Head of caudate nucleus (tissue), 42 donors: ENCODE measurements at places on chromosomes 6 and 20.
A peak's percentile ranks its signal among the peaks of the same experiment; 100 is the strongest.

DNA sequence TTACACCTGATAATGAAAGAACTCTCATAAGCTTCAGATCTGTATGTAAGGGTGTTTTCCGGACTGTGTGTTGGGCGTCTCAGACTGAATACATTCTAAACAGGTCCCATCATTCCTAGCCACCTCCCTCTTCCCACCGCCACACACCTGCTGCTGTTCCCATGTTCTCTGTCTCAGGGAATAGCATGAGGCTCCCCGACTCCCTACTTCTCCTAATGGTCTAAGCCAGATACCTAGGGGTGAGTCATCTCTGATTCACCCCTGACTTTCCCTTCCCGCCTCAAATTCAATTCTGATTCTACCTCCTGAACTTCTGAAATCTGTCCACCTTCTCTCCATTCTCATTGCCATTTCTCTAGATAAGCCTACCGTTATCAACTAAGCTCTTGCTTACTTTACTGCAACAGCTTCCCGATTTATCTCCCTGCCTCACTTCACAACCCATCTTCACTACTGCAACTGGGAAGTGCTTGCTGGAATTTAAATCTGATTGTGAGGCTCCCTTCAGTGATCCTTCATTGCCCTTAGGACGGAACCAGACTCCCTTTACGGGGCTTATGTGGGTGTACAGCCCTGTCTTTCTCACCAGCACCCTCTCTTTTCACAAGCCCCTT, 1.6 kb downstream of the TMEM14A start:
- no peak for DNase-seq

DNA sequence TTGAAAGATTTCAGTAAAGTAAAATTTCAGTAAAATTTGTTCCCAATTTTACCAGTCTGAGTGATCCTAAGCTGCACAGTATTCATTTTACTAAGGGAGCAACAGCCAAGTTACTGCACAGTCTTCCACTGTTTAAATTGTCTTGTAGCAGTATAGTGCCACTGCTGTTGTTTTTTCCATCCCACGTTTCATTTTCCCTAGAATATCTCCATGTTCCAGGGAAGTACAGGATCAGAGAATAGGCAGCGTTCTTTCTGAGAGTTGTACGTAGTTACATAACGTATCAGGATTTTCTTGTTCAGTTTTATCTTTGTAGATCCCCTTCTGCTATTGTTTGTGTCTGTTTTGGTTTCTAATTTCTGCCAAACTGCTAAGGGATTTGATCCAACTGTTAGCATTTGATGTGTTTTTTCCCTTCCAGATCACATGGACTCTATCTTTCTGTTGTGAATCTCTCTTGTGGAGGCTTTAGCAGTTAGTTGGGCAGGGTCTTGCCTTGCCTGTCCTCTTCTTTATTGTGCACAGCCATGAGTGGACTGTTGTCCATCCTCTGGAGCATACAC, 38.4 kb downstream of the BCKDHB start:
- DNase-seq: no peak

- DNase-seq: no peak
Measured at GRCh38 chr6:128580224-128581110, 60.1 kb upstream of the PTPRK start.

- DNase-seq: no peak
Measured at GRCh38 chr6:71892641-71893040, 6.3 kb downstream of the RIMS1 start.

GRCh38 chr20:53643031-53643832, 49.6 kb upstream of the ZNF217 start:
- no peak for DNase-seq

DNA sequence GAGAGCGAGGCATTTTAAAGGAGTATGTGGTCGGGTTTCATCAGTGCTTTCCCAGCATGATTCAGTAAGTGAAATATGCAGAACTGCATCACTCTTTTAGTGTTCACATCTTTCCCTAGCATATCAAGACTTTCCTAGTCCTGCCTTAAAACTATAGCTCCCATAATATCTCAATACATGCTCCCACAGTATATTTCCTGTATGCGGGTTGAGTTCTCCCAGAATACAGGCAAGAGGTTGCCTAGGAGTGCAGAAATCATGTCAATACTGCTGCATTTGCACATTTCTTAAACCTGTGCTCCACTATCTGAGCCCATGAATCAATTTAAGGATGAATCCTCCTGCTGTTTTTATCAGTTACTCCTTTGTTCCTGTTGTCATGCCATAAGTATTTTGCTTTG, 386.6 kb upstream of the SLC35B3 start:
- no peak for DNase-seq

- no peak for DNase-seq
Measured at GRCh38 chr6:149150801-149151398, 166.6 kb upstream of the TAB2 start.

- DNase-seq: no peak
Measured at GRCh38 chr6:1612974-1613306, 3.2 kb downstream of the FOXC1 start.

DNA sequence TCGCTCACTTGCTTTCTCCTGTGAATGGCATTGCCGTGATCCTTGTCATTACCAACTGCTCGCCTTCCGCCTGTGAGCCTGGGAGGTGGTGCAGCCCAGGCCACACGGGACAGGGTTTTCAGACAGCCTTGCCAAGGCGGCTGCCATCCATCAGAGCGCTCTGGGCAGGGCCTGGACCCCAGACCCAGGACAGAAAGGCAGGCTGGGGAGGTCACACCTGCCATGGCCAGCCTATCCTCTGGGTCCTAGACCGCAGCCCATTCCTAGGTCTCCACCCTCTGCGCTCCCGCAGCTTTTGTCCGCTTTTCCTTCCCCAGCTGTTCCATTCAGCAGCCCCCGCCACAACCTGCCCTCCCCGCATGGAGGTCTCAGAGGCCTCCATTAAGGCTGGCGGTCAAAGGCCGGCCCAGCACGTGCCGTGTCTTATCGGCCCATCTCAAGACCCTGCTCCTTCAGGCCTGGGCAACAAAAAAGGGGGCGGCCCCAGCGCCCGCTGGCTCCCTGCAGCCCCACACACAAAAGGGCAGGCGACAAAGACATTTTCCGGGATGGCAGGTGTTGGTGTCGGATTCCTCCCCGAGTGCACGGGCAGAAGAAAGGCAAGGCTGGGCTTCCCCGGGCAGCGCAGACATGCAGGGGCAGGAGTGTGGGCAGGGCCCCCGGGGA, 28.1 kb downstream of the INSM1 start:
- no peak for DNase-seq

DNA sequence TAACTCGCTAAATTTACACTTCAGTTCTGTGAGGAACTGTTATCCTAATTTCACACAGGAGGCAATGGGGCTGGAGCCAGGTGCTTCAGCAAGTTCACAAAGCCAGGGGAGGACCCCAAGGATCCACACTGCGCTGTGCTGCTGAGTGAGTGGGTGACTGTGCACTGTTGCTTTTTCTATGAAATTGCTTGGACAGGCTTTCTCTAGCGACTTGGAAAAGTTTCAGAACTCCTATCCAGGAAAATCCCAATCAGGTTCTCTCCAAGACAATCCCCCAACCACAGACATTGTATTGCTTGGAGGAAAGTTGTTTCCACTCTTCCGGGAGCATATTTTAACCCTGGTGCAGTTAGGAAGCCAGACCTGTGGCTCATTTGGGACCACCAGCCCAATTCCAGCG, 175.9 kb upstream of the CST7 start:
- no peak for DNase-seq

- no peak for DNase-seq
Measured at GRCh38 chr6:111406200-111406721, 76.8 kb downstream of the REV3L start.

- no peak for DNase-seq
Measured at GRCh38 chr6:91509039-91509438, 922.2 kb upstream of the MAP3K7 start.

- DNase-seq: no peak
Measured at GRCh38 chr6:19535351-19535750, 301.8 kb upstream of the ID4 start.

- no peak for DNase-seq
Measured at GRCh38 chr6:5149891-5150290, 64.8 kb downstream of the PPP1R3G start.

GRCh38 chr6:75084018-75084417, 121.8 kb downstream of the COL12A1 start:
- DNase-seq: no peak

DNA sequence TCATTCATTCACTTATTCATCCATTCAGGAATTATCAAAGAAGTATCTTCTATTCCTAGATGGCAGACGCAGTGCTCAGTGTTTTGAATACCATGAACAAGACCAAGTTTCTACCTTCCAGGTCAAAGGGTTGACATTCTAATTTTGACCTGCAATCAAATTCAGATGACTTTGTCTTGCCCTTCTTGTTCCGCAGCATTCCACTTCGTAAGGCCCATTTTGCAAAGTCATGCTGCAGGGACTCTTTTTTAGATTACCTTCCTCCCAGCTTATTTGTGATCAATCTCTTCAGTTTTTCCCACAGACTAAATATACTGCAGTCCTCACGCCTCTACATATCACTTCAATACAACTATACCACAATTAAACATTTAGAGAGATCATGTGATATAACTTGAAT, 7.1 kb upstream of the TAAR1 start:
- DNase-seq: no peak

DNA sequence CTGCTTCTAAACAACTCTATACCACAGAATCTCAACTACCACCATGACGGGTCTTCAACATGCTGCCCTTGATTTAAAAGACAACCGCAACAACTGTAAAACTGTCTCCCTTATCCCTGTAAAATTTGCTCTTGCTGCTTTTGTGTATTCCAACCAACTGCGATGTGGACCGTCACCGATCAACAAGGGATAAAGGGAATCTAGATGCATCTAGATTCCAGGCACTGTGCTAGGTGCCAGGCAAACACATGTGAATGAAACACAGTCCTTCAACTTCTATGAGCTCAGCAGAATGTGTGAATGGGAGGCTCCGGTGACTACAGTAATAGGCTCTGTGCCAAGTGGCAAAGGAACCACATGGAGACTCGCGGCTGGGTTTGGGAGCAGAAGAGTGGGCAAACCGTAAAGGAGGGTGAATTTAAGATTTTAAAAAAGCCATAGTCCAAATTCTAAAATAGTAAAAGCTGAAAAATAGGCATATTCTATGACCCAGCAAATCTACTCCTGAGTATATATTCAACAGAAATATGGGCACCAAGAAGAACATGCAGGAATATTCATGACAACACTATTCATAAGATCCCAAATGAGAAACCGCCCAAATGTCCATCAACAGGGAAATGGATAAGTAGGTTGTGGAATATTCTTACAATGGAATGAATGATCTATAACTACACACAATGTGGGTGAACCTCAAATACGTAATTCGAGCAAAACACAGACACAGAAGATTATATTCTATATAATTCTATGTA, 3.7 kb upstream of the PRND start:
- DNase-seq: peak; percentile 40

DNA sequence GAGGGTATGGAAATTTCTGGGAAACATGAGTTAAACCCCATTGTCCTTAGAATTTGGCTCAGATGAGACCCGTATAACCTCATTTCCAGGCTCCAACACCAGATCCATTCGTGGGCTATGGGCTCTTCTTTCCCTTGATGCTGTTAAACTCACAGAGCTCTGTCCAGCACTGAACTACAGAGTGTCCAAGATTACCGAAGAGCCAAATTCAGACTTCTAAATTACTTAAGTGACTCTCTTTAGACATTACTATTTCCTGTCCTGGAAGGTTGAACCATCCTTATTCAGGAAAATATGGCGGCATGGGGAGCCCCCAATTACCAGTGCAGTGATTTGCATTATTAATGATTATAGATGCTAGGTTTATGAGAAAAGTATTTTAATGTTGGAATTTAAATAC, 124.9 kb upstream of the EDN1 start:
- no peak for DNase-seq

- no peak for DNase-seq
Measured at GRCh38 chr20:22729180-22729579, 144.8 kb upstream of the FOXA2 start.

- DNase-seq: no peak
Measured at GRCh38 chr6:116166369-116166768, 40.4 kb upstream of the COL10A1 start.

DNA sequence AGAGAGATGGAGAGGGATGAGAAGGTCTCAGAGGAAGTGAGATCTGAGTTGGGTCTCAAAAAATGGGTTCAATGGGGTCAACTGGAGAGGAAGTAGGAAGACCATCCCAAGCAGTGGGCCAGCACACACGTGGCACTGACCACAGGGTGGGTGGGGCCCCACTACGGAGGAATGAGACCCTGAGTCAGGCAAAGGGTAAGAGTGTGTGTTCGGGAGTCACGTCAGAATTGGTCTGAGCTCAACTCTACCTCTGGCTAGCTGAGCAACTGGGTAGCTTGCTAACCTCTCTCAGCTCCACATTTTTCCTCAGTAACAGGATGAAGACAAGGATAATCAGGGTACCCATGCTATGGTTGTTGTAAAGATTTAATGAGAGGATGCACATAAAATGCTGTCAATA, 79.0 kb downstream of the TRERF1 start:
- no peak for DNase-seq

DNA sequence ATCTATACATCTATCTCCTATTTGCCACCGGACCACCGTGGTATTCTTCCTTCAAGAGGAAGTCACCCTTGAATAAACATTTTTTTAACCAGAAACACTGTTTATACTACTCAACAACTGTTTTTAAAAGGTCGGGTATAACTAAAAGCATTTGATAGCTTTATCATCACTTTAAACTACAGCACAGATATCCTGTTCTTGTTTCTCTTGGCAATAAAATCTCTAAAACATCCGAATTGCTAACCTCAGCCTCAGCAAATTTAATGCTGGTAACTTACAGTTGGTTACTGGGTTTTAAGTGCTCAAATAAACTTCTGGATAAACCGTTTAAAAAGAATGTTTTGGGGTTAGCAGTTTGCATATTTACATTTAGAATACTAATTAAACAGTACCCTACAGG, 20.4 kb downstream of the ZUP1 start:
- no peak for DNase-seq

- no peak for DNase-seq
Measured at GRCh38 chr6:76124018-76124417, 51.6 kb upstream of the IMPG1 start.

GRCh38 chr6:13101409-13101808, 226.9 kb downstream of the TBC1D7 start:
- no peak for DNase-seq

DNA sequence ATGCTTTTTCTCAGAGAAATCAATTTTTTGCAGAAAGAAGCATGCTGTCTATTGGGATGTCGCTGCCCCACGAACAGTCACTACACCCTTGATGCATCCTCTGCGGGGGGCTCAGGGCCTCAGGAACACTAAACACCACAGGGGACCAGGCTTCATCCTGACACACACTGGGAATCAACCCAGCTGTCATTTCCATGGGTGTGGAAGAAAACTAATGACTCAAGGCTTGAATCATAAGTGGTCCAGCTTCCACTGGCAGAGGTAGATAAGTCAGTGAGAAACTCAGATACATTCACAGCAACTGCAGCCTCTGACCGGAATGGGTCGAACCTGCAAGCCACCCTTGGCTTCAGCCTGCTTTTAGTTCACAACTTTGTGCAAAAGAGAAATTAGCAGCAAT, 81.3 kb upstream of the SPTLC3 start:
- no peak for DNase-seq

GRCh38 chr6:115934145-115934544, 126.5 kb downstream of the FRK start:
- DNase-seq: no peak
